ENCODE measurements at places on chromosomes 11 and 22.

GRCh38 chr11:117871784-117872183 is 4.7 kb downstream of the FXYD6 start:
- DNase-seq: no peak

- DNase-seq: no peak
Measured at GRCh38 chr11:1083621-1084551, 9.2 kb downstream of the MUC2 start.

- DNase-seq: peak; percentile 62
Measured at GRCh38 chr22:19571207-19571795, 47.1 kb upstream of the CLDN5 start.

DNA sequence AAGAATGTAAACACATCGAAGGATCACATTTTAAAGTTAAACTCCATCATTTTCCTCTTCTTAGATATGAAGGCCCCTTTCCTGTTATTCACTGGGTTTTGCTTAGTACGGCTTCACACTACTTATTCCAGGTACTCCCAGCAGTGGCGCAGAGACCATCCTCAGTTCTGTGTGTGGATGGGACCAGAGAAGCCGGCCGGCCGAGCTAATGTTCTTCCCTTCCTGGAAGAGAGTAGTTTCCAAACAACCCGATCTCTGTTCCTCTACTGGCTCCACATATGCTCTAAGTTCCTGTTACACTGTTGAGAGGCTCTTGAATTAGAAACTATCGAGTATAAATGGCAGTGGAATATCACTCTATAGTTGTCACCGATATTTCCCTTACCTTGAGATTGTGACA is 684 bp upstream of the NFRKB start:
- DNase-seq: peak; percentile 2

- no peak for DNase-seq
Measured at GRCh38 chr11:36077886-36078685, 134.2 kb downstream of the LDLRAD3 start.

- no peak for DNase-seq
Measured at GRCh38 chr11:95135155-95135554, 45.5 kb downstream of the ENDOD1 start.

DNA sequence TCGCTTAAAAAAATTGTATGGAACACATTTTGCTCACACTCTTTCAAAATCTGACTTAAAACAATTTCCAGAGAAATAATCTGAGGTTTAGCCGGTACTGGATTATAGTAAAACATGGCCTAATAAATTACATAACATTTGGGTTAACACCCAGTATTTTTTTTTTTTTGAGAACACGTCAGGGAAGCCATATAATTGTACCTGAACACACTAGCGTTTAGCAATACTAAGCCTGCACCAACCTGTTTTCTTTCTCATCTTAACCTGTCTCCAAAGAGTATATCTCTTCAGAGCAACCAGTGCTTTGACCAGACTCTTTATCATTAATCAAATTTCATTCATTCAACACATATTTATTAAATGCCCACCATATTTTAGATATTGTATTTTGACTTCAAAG is 2.0 kb upstream of the POGLUT3 start:
- no peak for DNase-seq

DNA sequence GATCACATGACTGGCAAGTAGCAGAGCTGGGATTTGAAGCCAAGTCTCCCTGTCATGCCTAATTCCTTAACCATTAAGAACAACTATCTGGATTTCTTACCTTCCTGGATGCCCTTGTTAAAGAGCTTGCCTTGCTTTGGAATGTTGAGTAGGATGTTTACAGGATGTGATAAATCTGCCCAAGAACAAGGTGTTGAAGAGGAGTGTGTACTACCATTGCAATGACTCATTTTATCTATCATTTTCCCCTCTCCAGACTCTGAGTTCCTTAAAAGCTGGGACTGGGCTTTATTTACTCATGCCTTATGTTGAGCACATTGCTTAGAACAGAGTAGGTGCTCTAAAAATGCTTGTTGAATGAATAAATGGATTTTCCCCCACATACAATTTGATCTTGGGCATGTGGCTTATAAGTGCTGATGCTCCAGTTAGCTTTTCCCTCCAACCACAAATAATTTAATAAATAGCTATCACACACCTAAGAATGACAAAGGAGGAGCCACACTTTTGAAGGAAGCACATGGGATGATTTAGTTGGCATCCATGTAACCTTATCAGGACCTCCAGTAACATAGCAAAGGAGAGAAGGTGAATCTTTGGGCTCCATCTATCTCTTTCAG is 268.6 kb upstream of the SESN3 start:
- DNase-seq: no peak

DNA sequence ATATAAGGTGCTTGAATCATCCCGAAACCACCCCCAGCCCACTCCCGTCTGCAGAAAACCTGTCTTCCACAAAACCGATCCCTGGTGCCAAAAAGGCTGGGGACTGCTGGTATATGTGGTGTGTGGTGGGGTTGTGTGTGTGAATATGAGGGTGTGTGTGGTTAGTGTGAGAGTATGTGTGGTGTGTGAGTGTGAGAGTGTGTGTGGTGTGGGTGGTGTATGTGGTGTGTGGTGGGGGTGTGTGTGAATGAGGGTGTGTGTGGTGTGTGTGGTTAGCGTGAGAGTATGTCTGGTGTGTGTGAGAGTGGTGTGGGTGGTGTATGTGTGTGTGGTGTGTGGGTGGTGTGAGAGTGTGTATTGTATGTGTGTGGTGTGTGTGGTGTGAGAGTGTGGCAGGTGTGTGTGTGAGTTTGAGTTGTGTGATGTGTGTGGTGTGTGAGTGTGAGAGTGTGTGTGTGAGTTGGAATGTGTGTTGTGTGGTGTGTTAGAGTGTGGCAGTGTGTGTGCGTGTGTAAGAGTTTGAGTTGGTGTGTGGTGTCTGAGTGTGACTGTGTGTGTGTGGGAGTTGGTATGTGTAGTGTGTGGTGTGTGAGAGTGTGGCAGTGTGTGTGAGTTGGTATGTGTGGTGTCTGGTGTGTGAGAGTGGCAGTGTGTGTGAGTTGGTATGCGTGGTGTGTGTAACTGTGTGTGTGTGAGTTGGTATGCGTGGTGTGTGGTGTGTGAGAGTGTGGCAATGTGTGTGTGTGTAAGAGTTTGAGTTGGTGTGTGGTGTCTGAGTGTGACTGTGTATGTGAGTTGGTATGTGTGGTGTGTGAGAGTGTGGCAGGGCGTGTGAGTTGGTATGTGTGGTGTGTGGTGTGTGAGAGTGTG is 6.5 kb downstream of the UPK3A start:
- no peak for DNase-seq

DNA sequence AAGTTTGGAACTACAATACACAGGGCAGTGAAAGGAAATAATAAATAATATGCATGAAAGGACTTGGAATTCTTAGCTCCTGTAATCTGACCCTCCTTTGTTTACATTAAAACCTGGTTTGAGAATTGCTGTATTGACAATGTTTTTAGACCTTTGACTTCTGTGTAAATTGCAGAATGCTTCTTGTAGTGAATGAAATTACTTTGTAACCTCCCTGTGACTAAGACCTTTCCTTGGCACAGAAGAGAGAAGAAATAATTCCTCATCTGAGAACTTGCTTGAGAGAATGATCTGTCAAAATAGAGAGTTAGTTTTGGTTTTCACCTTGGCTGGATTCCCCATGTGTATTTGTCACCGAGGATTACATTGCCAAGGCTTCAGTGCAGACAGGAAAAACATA is 640.0 kb upstream of the ANO5 start:
- no peak for DNase-seq

GRCh38 chr11:78265326-78265725 is 76.6 kb downstream of the USP35 start:
- DNase-seq: no peak

GRCh38 chr11:121576531-121576930 is 123.8 kb upstream of the SORL1-AS1 start:
- DNase-seq: no peak

DNA sequence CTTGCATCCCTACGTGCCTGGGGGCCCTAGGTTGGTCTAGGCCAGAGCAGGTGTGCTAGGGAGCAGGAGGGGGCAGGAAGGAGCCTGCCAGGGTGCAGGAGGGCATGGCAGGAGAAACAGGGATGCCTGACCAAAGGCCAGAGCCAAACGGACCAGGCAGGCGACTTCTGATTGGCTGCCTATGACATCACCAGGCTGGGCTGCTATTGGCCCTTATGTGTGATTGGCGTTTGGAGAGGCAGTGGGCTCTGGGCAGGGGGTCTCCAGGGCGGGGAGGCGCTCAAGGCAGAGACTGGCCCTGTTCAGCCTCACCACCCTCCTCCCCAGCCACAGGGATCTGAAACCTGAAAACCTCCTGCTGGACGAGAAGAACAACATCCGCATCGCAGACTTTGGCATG is 44.4 kb downstream of the MOB2 start:
- DNase-seq: peak; percentile 11

DNA sequence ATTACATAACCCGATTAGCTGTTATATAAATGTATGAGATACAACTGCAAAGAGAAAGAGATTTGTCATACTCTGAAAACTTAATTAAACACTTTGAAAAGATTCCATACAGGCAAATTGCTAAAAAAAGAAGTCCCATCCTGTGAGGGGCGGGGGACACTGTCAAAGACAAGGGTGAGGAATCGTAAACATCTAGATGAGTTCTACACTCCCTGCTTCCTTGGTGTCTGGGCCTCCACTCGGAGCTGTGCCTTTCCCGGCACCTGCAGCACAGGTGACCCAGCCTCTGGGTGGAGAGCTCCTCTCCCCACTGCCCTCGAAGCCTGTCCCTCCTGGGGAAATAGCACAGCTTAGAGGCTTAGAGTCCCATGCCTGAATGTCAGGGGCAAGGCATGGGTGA is 69.2 kb upstream of the CRYBB3 start:
- DNase-seq: no peak

GRCh38 chr11:44852159-44852747 is 98.4 kb downstream of the TP53I11 start:
- DNase-seq: no peak

DNA sequence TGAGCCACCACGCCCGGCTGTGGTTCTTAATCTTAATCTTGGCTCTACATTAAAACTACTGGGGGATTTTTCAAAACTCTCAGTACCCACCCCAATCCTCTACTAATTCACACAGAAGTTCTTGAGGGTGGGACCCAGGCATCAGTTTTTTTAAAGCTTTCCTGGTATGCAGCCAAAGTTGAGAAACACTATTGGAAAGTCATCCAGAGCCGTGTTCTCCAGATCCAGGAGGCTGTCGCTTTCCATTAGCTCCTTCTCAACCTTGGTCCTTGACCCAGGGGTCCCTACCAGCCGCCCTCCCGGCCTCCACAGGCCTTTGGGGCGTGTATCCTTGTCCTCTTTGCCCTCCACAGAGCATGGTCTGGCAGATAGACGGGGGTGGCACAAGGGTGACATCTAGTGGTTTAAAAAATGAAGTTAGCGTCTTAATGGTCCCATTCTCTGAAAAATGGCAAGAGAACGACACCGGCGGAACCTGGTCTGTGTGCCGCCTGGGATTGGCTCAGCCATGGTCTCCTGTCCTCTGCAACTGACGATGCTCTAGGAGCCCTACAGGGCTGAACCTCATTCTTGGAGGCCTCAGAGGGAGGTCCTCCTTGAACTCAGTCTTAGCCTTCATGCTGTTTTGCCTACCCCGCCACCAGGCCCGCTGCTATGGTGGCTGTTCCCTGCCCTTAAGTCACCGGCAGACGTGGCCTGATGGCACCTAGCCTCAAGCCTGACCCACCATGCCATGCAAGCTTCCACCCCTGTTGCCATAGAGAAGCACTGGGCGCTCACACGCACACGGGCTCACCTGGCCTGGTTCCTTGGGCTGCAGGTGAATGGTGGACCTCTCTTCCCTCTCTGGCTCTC is 152.0 kb upstream of the SYN3 start:
- peak; percentile 51 for DNase-seq

- DNase-seq: no peak
Measured at GRCh38 chr22:33570110-33570509, 350.2 kb downstream of the LARGE1 start.

DNA sequence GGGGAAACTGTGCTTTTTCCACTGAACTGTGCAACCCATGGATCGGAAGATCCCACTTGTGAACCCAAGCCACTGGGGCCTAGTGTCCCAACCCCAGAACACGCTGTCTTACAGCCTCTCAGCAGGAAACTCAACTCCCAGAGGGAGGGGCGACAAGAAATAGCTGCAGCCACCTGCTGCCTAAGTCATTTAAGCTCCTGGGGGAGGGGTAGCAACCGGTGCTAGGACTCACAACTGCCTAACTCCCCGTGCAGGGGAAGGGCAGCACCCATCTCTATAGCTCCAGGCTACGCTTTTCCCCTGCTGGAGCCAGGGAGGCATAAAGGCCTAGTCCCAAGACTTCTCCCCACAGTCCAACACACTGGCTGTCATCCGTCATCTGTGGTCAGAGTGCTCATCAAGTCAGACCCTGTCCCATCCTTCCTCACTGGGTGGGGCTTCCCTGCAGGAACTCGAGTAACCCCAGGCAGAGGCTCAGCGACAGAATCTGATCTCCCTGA is 363.0 kb downstream of the LUZP2 start:
- no peak for DNase-seq

DNA sequence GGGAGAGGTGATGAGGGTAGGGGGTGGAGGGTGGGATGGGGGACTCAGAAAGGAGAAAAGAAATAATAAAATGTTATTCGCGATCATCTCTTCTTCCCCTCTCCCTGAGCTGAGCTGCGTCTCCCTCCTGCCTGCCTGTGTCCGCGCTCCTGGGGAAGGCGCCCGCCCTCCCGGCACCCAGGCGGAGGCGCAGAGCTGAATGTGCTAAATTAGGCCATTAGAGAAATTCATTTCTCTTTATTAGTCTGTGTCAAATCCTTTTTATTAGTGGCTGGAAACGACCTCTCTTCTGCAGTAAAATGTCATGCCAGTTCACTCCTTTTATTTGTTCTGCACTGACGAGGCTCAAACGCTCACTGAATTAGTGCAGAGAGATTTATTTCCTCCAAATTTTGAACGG is 116.1 kb downstream of the FEZ1 start:
- no peak for DNase-seq

GRCh38 chr11:36657610-36658267 is 59.7 kb upstream of the RAG2 start:
- DNase-seq: peak; percentile 27

Measured in choroid plexus epithelial cell (primary cell).